NCI-H1417 treated with DMSO at 0.1 percent for 48 hours (cell line): ENCODE measurements at places on chromosomes 6 and 20.

DNA sequence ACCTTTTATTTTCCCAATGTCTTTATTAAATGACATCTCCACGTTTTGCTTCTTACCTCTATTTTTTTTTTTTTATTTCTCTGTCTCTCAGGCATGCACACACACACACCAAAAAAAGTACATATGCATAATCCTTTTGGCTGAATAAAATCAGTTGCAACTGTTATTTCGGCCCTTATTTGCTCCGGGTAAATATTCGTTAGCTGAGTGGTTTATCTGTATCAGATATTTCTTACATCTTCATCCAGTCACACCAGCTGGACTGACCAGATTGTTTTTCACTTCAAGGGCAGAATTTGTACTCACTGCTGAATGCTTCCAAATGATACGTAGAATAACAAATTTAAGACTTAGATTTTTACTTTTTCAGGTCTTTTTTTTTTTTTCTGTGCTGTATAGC lies 45.5 kb downstream of the PTPN1 start:
- DNase-seq, result no peak

GRCh38 chr6:149864578-149865535 lies 698 bp upstream of the LRP11 start:
- DNase-seq, result peak; percentile 45

GRCh38 chr6:131013495-131013894 lies 49.5 kb downstream of the EPB41L2 start:
- DNase-seq, result no peak

GRCh38 chr6:120826253-120826652 lies 508.0 kb downstream of the TBC1D32 start:
- DNase-seq, result no peak
